ENCODE measurements at places on chromosomes 5 and 9.

GRCh38 chr9:20553558-20554149 is 68.6 kb downstream of the MLLT3 start:
- DNase-seq, result no peak

DNA sequence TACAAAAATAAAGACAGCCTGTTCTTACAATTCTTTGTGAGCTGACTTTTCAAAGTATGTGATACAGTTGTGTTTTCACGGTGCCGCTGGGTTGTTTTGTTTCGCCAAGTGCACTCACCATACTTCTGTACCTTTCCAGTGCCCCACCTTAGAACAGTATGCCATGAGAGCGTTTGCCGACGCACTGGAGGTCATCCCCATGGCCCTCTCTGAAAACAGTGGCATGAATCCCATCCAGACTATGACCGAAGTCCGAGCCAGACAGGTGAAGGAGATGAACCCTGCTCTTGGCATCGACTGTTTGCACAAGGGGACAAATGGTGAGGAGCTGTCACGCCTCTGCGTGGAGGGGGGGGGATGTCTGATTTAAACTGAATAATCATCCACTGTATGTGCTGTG is 12.9 kb downstream of the CCT5 start:
- DNase-seq, result no peak

DNA sequence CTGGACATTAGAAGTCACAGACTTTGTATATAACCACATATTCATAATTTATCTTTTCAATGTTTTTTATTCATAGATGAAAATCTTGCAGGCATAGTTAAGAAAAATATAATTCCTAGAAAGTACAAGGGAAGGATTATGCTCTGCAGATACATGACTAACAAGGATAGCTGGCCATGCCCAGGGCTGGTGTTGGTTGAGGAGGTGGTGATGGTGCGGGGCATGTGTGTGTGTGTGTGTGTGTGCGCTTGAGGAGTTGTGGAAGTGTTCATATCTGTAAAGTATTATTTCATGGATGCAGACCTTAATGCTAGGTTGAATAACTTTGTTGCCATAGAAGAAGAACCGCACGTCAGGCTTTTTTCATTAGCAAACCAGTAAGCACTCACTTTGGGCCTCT is 1.3 kb downstream of the S1PR3 start:
- DNase-seq, result no peak

DNA sequence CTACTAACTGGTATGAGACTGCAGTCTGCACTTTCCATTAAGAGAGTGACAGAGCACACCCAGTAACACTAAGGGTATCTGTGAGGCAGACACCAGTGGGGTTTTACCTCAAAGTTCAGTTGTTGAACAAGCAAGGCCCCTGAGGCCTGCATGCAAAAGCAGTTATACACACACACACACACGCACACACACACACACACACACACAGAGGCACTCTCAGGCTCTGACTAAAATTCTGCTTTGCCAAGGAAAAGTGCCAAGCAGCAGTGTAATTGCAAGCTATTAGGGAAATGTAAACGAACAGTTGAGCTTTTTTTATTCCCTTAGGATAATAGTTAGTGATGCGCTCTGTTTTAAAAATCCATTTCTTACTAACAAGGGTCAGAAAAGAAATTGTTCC is 377.1 kb downstream of the SPOCK1 start:
- DNase-seq, result no peak

DNA sequence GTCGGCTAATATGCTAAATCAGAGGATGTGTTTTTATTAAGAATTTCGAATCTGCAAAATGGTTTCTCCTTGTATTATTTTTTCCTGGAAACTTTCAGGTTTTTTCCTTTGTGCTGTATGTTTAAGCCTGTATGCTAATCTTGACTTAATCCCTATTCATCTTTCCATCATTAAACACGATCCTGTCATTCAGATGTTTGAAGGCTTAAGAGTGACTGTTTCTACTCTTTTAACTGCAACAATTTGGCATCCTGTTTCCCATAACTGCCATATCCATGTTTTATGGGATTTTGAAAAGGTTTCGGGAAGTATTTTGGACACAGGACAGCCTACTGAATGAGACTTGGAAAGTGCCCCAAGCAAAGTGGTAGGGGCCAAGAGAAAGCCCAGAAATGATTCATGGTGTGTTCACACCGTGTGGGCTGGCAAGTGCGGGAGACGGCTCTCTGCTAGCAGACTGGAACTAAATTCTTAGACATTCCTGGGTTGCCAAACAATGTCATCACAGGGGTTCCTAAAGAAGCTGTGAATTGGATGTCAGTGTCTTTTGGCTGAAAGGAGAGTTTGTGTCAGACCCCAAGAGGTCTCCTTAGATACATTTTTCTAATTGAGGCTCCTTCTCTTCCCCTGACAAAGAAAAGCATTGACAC is 125.4 kb upstream of the ADAMTS16 start:
- no peak for DNase-seq

DNA sequence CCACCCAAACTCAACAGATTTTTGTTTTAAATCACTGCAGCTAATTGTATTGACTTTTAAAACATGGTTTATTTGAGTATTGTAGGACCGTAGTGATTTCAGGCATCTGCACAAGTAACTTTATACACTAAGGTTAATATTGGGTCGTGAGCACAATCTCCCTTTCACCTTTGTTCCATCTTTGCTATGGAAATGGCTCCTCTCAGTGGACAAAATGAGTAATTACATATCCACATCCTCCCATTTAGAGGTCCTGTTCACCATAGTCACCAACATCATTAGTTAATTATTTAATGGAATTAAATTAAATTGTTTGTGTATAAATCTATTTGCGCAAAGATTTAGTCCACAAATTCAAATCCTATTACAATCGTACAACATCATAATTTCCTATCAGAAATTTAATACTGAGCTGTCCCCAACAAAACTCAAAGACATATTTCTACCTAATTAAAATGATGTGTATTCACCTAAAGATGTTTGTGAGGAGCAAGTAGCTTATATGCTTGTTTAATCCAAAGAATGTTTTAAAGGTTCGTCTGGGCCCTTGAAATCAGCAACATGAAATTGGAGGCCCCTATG is 173.0 kb upstream of the DAPK1 start:
- DNase-seq, result no peak

GRCh38 chr9:105308461-105309341 is 64.2 kb downstream of the SLC44A1 start:
- no peak for DNase-seq

- DNase-seq, result no peak
These were observed 2.0 kb downstream of the C7 start for GRCh38 chr5:40911266-40911665.

- DNase-seq, result peak; percentile 51
These were observed at the start of gene ANKRD18A for GRCh38 chr9:38620483-38621433. ANKRD18A (minus strand) TSS chr9:38620596; CDS start chr9:38620285, 311 bp downstream.

- no peak for DNase-seq
These were observed 4.8 kb upstream of the HOMER1 start for GRCh38 chr5:79518718-79519117.

GRCh38 chr5:18553269-18553668 is 919.0 kb downstream of the TAF11L14 start:
- no peak for DNase-seq

- no peak for DNase-seq
These were observed 220.2 kb upstream of the CLINT1 start for GRCh38 chr5:158079097-158079496.

DNA sequence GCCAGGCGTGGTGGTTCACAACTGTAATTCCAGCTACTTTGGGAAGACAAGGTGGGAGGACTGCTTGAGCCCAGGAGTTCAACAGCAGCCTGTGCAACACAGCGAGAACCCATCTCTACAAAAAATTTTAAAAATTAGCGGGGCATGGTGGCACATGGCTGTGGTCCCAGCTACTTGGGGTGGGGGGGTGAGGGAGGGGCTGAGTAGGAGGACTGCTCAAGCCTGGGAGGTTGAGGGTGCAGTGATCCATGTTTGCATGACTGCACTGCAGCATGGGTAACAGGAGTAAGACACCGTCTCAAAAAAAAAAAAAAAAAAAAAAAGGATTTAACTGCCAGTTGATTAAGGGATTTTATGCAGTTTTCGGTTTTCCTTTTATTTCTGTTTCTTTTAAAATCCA is 65.0 kb downstream of the PTBP3 start:
- no peak for DNase-seq

DNA sequence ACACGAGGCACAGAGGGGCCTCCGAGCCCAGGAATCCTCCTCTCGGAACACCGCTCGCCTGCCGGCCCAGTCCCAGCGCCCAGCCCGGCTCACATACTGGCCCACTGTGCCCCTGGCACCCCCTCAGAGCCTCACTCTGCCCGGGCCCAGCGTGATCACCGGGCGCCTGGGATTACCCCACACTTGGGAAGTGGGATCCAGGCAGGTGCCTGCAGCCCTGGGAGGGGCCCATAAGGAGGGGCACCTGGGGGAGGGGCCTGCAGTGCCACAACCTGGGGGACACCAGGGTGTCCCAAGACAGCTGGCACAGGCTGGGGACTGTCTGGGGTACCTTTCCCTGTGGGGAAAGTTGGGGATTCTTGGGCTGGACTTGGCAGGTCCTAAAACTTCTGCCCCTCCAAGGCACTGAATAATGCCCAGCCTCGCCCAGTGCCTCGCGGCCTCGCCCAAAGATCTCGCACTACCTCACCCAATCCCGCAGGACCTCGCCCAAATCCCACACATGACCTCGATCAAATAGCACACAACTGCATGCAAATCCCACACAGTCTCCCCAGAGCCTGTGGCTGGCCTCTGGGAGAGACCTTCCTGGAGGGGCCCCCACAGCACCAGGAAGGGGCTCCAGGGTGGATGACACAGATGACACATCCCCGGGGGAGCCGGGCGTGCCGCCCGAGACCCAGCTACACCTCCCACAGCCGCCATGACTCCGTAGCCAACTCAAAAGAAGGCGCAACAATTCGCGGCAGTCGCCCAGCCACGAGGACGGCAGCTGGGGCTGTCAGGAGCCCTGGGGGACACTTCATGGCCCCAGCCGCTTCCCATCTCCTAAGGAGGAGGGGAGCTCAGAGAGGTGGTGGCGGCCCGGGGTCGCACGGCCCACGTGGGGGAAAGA is 13.7 kb downstream of the NOTCH1 start:
- DNase-seq, result no peak

DNA sequence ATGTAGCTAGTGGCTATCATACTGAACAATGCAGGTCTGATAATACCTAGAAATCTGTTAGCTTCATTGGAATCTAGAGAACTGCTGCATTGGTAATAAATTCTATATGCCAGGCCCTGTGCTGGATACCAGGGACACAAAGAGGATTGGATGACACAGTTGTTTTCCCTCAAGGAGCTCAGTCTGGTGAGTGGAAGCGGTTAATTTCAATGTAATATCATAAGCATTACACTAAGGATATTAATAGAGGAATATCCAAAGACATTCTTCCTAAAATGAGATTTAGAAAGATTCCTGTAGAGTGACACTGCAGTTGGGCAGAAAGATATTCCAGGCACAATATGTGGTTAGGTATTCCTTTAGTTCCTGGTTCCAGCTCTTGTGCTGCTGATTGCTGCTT is 5.9 kb downstream of the CMYA5 start:
- DNase-seq, result no peak

- no peak for DNase-seq
These were observed 59.2 kb upstream of the OTP start for GRCh38 chr5:77697692-77698091.

DNA sequence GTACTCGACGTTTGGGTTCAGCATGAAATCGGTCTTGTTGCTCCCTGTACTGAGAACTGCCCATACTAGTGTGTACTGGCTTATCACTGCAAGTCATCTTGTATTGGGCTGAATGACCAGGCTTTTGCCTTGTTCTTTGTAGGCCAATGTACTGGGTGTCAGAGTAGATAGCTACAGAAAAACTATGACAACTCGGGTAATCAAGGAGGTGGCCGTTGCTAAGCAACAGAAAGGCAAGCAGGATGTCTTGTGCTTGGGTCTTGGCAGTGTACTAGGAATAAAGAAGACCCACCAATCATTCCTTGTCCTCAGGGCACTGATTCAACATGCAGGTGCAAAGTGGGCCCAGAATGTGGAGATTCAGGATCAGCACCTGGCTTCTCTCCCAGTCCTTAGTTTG is 11.9 kb upstream of the SHISAL2B start:
- no peak for DNase-seq

- no peak for DNase-seq
These were observed 2.0 kb downstream of the ASPN start for GRCh38 chr9:92480291-92480771.

- no peak for DNase-seq
These were observed 84.1 kb downstream of the TLE1 start for GRCh38 chr9:81605170-81605670.

- DNase-seq, result no peak
These were observed 6.4 kb upstream of the PAIP1 start for GRCh38 chr5:43563321-43563720.

DNA sequence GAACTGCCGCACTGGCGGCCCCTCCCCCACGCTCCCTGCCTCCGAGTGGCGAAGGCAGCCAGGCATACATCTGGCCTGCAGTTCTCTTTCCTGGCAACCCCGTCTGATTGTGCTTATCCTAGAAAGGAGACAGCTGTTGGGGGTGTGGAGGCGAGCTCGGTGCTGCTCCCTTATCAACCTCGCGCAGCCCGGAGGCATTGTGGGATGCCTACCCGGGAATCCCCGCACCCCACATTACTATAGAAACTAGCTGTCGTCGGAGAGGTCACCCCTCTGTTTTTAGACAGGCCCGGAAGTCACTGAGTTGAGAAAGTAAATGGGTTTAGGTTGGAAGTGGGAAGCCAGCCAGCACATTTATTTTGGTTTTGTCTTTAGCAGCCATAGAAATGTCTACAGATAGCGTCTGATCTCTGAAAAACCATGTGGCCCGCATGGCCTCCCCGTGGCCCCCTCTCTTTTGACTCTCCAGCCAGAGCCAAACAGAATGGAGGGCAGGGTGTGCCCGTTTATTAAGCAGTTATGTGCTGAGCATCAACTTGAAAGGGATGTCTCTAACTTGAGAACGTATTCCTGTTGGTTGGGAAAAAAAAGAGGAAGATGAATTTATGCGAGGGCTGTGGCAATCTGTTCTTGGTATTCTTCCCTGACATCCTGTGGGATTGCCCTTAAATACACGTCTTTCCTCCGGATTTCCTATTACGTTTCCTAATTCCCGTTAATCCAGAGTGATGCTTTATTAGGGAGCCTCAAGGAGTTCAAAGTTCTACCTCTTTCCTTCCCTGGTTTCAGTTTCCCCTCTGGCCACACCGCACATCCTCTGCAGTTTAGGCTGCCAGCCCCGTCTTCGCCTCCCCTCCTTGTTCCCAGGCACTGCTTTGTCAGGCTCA is 3.9 kb downstream of the STC2 start:
- DNase-seq, result no peak

- no peak for DNase-seq
These were observed 9.8 kb downstream of the ECPAS start for GRCh38 chr9:111474385-111474784.
